ENCODE measurements at places on chromosomes 12 and 14. TPM values are rescaled to one million over a fixed set of nuclear protein-coding genes. Genes with fewer than 3 reads are reported as not detected.
A peak's percentile ranks its signal among the peaks of the same experiment; 100 is the strongest.

- no peak for DNase-seq
These were observed 40.9 kb downstream of the CDK17 start for GRCh38 chr12:96359328-96359727.

DNA sequence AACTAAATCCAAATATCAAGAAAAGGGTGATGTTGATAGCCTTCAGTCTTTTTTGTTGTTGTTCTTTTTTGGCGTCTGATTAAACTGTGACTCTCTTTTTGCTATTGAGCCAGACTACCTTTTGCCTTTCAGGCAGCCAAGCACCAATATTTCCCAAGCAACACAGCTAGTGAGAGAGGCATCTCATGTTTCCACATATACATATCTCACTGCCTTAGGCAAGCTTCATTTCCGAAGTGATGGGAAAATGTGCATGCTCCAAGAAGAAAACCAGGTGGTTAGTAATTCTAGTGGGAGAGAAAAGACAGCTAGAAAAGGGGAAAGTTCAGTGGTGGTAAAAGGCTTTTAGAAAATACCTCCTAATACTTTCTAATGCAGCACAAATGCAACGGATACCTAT lies 277.7 kb downstream of the TMTC2 start:
- no peak for DNase-seq

DNA sequence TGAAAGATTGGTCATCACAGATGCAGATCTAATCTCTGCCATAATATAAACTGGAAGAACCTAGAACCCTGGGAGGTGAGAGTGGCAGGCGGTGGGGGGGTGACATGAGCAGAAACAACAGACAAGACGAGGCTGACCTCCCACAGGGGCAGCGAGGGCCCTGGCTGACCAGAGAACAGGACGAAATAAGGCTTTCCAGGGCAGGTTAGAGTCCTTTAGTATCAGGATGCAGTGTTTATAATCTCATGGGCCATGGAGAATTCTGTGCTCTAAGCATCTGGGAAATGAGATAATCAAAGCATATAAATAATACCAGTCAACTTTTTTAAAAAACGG lies 102.7 kb upstream of the BCL2L14 start:
- DNase-seq, result no peak

- no peak for DNase-seq
These were observed 11.4 kb upstream of the CMKLR1 start for GRCh38 chr12:108350511-108350910.

DNA sequence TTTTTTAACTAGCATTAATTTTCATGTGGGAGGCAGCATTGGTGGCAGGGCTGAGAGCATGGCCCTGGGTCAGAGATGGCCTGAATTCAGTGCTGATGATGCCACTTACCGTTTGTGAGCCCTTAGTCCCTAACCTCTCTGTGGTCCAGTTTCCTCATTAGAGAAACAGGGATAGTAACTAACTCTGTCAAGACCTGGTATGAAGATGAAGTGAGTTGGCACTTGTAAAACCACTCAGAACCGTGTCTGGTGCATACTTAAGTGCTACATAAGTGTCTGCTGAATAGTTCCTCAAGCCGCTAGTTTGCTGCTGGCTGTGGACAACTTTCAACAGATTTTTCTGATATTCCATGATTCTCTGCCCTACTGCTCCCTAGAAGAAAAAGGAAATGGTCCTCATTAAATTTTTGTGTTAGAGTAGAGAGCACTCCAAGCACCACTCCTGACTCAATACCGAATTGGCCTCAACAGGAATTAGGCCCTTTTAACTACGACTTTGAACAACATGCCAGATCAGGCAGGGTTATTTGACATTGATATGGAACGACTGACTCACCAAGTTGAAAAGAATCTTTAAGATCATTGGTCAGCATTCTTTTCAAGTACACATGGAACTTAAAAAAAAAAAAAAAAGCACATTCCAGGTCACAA lies 250.2 kb downstream of the ANO2 start:
- DNase-seq, result no peak

GRCh38 chr12:6367065-6367968 lies 8.0 kb downstream of the SCNN1A start:
- peak; percentile 84 for DNase-seq

DNA sequence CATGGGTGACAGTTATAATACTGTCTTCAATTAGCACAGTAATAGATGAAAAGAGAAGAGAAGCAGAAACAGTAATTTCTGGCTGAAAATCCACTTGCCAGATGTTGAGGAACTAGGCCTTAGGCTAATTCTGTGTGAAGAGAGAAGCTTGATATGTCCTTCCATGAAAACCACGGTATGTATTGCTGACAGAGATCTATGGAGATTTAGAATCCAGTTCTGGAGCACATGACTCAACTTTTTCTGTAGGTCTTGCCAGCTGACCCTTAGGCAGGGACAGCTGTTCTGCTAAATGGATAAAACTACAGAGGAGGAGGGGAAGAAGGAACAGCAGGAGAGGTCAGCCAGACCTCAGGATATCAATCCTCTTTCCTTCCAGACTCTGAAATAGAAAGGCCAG lies 211.5 kb downstream of the PRKD1 start:
- DNase-seq, result no peak

DNA sequence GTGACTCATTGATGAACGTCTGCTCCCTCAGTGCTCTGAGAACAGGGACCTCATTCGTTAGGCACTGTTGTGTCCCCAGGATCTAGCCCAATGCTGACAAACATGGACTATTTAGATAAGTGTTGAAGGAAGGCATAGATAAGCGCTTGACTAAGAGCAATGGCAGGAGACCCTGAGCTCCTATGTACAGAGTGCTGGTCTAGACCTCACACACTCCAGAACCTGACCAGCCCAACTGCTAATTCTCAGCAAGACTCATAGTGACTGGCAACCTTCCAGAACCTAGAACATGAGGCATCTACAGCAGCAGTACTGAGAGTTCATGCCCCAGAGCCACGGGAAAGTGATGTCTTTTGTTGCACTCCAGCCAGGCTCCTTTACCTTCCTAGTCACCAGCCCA lies 69.2 kb downstream of the CRACR2A start:
- peak; percentile 38 for DNase-seq

- DNase-seq, result no peak
These were observed 113.7 kb downstream of the TRAFD1 start for GRCh38 chr12:112239020-112239419.

DNA sequence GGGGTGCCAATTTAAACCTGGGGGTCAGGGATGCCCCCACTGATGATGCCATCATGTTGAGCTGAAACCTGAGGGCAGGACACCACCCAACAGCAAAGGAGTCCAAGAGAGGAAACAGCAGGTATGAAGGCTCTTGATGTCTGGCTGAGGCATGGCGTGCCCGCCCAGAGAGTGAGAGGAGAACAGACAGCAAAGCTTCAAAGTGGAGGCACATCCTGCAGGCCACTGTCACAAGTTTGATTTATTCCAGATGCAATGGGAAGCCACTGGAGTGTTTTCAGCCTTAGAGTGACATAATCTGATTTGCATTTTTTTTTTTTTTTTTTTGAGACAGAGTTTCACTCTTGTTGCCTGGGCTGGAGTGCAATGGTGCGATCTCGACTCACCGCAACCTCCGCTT lies 34.8 kb downstream of the IRF2BPL start:
- DNase-seq, result no peak

- DNase-seq, result no peak
These were observed 19.5 kb upstream of the LRRC10 start for GRCh38 chr12:69630191-69630590.

- DNase-seq, result no peak
These were observed 867 bp downstream of the C12orf42 start for GRCh38 chr12:103494734-103495468.

DNA sequence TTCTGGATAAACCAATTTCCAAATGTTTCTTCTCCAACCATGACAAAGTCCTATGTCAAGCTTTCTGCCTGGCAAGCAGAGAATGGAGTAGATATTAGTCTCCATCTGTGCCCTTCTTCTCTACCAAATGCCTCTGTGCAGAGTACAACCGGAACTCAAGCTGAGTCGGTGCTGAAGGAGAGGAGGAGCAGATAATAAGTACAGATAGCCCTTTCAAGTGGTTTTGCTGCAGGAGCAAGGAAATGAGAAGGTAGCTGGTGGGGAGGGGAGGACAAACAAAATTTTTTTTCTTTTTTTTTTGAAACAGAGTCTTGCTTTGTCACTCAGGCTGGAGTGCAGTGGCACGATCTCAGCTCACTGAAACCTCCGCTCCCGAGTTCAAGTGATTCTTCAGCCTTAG lies 14.2 kb upstream of the HELB start:
- no peak for DNase-seq

DNA sequence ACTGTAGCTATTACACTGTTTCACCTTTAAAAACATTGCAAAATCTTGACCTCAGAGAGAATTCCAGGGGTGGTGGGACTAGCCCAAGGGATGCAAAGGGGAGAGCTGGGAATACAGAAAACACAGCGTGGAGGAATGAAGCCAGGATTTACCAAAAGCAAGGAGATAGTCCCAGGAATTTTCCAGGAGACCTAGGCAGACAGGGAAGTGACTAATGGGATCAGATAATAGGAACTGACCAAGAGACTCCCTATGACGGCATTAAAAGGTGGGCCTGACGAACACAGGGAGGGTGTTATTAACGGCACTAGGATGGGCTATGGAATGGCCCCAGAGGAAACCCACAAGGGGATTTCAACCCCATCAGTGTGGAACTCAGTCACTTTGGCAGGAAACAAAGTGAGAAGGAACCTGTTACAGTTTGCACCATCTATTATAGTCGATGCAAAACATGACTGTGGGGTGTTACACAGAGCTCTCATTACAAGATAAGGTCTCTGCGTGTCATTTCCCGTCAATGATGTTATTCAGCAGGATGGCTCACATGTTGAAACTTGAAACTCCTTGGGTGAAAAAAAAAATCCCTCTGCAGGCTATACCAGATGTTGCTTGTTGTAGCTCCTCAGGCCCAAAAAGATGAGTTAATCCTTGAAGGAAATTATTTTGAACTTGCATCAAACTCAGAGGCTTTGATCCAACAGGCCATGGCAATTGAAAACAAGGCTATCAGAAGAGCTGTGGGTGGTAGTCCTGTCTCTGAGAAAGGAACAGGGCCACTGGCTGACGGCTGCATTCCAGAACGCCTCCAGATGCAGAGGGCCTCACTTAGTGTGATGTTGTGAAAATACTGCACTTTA lies 58.7 kb downstream of the DRAM1 start:
- peak; percentile 88 for DNase-seq

DNA sequence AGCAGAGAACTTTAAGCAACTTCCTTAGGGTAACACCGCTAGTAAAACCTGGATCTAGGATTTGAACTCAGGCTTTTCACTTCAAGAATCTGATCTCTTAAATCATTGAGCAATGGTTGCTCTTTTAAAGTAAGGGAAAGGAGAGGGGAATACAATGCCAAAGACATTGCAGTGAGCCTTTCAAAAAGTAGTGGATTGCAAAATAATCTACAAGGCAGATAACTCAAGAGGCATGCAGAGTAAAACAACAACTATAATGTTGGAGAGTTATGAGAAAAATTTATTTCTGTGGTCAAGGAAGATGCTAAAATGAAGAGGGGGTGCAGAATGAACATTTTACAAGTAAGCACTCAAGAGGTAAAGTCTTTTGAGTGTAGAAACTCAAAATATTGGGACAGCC lies 432.6 kb downstream of the C12orf50 start:
- no peak for DNase-seq

BLOC1S1 gene
- total RNA-seq, result 65.3 TPM

DNA sequence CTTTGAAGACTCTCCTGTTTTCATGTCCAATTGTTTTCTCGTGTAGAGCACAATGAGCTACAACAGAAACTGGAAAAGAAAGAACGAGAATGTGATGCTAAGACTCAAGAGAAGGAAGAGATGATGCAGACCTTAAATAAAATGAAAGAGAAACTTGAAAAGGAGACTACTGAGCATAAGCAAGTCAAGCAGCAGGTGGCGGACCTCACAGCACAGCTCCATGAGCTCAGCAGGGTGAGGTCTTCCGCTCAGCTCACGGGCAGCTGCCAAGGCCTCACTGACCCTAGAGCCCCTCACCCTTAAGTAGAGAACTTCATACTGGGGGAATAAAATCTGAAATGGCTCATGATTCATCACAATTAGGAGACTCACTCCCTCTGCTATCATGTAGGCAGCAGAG lies 134.7 kb downstream of the GPR135 start:
- DNase-seq, result no peak

DNA sequence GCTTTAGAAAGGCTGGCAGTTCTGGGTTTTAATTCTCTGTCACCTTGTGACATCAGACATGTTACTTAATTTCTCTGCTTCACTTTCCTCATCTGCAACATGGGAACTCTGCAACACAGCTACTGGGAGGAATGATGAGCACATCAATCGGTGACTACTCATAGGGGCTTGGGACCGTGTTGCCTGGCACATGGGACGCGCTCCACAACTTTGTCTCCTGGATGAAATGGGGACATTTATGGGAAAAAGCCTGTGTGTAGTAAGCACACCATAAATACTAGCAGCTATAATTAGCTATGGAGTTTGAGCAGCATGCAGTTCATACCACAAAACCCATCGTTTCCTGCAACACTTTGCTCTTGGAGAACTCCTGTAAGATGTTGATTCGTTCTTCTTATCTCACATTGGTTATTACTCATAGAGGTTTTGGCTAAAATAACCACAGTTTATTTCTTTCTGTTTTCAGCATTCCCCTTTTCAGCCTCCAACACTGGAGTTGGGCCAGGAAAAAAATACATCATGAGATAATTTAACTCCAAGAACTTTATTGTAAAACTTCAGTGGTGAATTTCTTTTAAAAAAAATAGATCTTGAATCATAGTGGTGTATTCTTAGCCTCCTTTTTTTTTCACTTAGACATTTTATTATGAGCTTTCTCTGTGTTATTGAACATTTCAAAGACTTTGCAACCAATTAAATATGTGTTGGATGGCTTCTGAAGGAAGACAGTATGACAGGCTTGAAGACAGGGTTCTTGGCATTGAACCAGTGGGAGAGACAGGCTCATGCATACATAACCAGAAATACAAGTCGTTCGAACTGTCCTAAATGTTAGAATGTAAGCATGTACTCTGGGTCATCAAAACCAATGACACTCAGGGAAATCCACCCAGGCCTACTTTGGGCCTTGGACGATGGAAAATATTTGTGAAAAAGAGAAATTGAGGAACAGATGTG lies 72.7 kb downstream of the RIN3 start:
- DNase-seq, result peak; percentile 50

- DNase-seq, result no peak
These were observed 185.7 kb upstream of the NTF3 start for GRCh38 chr12:5246196-5246595.

IL22 gene
- not detected for total RNA-seq

- DNase-seq, result no peak
These were observed 174.6 kb downstream of the ESRRB start for GRCh38 chr14:76550534-76550933.

DNA sequence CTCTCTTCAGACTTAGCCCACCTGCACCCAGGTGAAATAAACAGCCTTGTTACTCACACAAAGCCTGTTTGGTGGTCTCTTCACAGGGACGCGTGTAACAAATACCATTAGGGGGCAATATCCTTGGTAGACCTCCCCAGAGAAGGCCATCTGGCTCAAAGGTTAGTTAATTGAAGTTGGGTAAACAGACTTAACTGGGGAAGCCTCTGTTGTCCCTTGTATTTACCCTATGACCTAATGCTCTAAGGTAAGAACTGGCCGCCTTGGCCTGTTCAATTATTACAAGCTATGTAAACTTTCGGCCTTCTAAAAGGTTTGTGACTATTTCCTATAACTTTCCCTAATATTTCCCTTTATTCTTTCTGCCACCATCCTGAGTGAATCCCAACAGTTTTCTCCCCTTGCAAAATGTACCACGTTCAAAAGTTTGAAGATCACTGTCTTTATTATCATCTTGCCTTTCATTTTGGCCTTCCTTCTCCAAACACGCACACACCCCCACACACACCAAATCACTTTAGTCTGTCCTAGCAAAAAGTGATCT lies 15.3 kb upstream of the LYZ start:
- no peak for DNase-seq

GRCh38 chr12:3326156-3326849 lies 164.7 kb upstream of the PRMT8 start:
- DNase-seq, result no peak

GRCh38 chr14:90235179-90235976 lies 21.0 kb upstream of the PSMC1 start:
- DNase-seq, result peak; percentile 69

All from lung microvascular endothelial cell (primary cell).